Motor neuron (in vitro differentiated cells): ENCODE measurements at places on chromosomes 13 and 19.

GRCh38 chr13:95479731-95480130, 72.8 kb upstream of the CLDN10 start:
- ATAC-seq: no peak

GRCh38 chr13:114249077-114249476, 14.4 kb downstream of the CDC16 start:
- no peak for ATAC-seq

DNA sequence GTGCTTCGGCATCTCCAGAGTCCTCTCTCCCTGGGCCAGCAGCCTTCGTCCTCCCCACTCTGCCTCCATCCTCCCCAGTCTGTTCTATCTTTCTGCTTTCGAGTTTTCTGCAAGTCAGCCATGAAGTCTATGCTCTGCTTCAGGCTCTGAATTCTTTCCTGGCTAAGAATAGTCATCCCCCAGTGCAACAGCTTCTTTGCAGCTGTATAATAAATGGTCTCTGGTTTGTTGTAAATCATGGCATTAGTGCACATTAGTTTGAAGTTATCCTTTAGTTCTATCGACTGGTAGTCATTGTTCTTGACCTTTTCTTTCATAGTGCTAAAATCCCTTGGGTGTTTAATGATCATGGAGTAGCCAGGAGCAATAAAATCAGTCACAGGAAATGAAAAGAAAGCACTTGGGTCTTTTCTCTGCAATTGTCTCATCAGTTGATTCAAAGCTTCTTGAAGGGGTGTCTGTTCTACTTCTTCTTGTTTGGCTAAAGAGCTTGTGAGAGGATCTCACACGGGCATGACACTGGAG, 46.2 kb upstream of the SOX21 start:
- ATAC-seq: peak; percentile 60

GRCh38 chr19:4388337-4389063, 11.8 kb downstream of the SH3GL1 start:
- ATAC-seq: no peak

DNA sequence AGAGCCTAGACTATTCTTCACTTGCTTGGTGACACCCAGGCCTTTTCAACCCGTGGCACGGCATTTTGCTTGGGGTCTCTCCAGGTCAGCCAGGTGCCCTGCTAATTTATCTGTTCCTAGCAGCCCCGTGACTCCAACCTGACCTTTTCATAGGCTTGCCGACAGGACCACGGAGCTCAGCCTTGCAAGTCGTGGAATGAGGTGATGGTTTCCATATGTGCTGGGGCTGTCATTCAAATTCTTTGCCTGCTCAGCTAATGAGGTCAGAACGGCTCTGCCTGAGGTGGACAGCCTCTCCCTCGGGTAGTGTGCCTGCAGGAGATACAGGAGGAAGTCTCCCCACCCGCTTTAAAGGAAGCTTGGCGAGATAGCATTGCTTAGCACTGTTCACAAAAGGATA, 61.0 kb downstream of the SHISA2 start:
- ATAC-seq: no peak

DNA sequence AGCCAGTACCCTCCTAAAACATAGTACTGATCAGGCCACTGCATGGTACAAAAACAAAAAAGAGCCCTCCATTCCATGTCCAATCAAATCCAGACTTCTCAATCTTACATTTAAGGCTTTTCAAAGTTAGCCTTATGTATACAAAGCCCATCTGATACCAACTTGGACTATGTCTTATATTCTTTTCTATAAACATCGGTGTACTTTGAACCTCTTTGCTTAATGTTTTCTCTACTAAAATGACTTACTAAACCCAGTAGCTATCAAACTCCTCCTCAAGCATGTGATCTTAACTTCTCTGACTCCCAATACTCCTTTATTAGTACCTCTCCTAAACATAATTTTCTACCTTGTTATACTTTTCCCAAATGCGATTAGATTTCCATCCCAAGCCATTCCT, 14.8 kb downstream of the TSC22D1 start:
- no peak for ATAC-seq

DNA sequence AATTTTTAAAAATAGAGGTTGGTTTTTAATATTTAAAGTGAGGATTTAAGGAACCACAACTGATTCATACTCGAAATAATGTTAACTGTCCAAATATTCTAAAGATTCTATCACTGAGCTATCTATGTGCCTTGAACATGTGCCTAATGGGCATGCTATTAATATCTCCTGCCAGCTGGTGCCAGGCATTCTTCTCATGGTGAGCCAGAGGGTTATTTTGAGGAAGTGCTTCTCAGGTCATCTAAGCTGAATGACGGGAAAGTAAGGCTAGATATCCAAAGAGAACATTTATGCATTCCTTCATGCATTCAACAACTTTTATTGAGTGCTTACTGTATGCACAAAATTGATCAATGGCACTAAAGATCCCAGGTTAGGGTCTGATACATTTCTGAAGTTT, 138.2 kb downstream of the PIBF1 start:
- no peak for ATAC-seq

- ATAC-seq: peak; percentile 62
These were observed 116.2 kb upstream of the FNDC3A start for GRCh38 chr13:48859272-48860105.

DNA sequence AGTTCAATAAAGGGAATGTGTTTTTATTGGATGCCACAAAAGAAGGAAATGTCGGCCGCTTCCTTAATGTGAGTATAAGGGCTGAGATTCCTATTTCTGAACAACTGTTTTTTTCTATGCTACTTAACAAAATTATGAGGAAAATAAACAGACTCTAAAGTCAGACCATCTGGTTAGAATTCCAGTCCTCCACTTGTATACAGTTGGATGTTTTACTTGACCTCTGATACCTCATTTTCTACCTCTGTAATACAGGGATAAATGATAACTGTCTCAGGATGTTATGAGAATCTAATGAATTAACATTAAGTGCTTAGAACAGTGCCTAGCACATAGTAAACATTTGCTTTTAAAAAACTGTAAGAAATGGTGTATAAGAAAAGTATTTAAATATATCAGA, 7.2 kb upstream of the PHF11 start:
- no peak for ATAC-seq

- ATAC-seq: no peak
These were observed 34.7 kb upstream of the SLITRK6 start for GRCh38 chr13:85833921-85834320.

DNA sequence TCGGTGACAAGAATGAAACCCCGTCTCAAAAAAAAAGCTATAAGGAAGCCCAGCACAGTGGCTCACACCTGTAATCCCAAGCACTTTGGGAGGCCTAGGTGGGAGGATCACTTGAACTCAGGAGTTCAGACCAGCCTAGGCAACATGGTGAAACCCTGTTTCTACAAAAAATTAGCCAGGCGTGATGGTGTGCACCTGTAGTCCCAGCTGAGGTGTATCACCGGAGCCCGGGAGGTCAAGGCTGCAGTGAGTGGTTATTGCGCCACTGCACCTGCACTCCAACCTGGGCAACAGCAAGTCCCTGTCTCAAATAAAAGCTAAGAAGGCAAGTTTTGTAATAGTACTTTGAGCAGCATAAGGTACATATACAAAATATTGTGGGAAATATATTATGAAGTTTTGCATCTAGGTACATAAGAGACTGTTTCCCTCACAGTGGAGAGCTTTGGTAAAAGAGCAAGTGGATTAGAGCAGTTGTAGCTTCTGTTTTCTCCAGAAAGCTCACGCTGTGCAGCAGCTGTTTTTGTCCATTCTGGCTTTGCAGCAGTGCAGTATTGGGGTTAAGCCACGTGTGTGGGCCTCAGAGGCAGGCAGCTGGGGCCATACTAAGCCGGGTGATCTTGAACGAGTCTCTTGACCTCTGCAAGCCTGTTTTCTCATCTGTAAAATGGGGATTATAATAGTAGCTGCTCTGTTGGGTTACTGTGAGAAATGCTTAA, 35.4 kb downstream of the ARHGAP35 start:
- ATAC-seq: no peak
